AG20443 (cell line): ENCODE measurements at places on chromosomes 7 and 10.

DNA sequence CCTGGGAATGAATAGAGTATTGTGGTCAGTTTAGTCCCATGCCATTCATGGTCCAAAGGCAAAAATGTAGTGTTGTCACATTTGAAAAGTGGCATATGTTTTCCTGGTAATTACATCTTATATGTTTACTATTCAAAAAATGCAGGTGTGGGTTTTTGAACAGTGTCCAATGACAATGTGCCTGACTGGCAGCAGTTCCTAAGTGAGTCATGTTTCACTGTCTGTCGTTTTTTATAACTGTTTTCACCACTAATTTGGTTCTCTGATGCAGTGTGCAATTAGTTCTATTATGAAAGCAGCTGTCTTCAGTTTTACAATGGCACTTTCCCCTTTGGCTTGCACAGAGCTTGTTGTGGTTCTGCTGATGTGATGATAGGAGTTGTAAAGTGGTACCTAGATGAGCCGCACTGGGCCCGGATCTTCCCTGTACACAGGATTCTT is 162.3 kb downstream of the SEM1 start:
- no peak for DNase-seq

DNA sequence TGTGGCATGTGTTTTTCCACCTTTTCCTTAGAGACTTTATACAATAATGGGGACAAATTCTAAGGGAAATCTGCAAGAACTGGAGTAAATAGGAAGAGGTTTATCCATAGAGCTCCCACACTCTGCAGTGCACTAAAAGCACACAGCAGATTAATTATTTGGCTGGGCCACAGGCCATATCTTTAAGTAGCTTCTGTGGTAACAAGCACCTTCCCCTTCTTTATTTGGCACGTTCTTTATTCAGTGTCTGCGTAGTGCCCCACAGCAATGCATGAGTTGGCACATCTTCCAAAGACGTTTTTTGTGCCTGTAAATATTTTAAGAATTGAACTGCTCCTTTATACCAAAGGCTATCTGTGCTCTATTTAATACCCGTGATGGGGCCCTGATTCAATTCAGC is 104.9 kb upstream of the MBL2 start:
- DNase-seq: no peak

DNA sequence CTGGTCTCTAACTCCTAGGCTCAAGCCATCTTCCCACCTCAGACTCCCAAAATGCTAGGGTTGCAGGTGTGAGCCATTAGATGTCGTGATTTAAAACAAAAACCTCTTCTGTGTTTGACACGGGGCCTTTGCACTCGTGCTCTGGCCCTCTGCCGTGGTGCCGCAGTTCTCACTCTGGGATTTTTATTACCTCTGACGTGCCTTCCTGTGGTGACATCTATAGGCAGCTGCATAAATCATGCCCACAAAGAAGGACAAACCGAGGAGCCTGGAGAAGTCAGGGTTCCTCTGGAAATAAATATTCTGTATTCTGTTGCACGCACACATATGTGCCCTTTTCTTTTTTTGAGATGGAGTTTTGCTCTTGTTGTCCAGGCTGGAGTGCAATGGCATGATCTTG is 25.9 kb upstream of the OCM start:
- DNase-seq: no peak

DNA sequence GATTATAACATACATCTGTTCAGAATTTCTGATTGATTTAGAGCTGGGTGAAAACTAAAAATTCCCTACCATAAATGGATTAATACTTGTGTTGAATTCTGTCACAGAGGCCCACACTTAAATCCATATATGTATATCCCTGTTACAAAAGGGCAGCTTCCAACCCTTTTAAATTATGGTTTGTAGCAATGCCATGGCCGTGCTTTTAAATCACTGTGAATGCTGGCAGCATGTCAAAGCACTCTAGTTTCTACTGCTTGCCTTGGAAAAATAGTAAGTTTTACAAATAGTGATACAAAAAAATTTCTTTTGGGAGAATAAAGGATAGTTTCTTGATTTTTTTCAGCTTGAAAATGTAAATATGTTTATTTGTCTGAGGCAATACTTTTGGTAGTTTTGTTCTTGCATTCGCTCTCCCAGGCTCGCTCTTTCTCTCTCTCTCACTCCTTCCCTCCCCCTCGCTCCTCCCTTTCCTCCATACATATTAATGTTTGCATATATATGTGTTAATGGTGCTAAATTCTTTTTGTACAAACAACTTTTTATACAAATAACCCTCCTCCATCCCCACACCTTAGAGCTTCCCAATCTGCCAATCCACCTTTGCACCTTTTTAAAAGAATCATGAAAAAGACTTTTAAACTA is 29.8 kb downstream of the TES start:
- no peak for DNase-seq

DNA sequence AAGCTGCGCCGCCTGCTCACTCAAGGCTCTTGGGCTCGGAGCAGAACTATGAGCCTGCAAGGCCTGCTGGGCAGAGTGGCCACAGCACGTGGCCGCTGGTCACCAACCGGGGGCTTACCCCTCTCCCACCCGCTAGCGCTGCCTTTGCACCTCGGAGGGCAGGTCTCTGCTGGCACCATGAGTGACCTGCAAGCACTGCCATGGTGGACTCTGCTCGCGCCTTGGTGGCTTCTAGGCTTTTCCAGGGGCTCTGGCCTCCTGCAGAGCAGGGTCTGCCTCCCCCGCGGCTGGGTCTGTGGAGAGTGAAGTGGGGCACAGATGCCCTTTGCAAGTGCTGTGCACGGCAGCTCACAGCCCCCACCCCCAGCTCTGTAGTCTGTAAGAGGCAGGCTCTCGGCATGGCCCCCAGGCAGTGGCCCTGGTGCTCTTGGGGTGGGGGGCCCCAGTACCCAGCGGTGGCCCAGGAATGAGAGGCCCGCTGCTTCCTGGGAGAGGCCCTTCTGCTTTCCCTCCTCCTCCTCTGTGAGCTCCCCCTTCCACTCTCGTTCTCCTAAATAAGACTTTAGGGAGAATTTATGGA is 119.6 kb downstream of the INPP5A start:
- DNase-seq: no peak
